ENCODE measurements at places on chromosomes 4 and X.

DNA sequence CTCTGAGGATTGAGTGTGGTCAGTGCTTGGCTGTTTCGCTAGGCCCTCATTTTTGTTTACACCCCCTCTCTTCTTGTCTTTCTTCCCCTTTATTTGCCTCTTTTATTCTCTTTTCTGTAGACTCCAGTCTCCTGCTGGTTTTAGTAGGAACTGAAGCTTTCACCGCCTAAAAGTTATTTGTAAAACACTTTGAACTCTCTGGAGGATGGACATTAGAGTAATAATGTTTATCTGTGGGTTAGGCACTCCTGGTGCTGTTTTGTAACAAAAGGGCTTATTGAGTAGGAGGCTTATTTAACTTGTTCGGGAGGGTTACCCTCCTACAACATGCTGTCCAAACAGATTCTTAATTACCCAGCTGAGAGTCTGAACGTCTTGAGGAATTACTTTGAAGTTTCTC lies 1.6 kb upstream of the ARHGAP10 start:
- no peak for DNase-seq

DNA sequence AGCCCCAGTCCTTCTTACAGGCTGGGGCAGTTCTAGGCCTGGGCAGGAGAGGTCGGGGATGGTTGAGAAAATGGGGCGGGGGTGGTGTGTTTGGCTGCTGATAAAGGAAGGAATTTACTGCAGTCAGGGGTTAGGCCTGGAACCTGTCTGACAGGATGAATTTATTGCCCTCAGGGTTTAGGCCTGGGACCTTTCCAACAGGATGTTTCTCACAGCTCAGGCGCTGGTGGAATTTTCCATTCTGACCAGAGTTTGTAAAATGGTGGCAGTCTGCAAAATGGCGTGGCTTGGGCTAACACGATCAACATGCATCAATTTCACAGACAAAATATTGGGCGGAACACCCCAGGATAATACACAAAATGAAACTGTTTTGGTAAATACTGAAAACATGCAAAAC lies 83.5 kb upstream of the SPIN4 start:
- no peak for DNase-seq

DNA sequence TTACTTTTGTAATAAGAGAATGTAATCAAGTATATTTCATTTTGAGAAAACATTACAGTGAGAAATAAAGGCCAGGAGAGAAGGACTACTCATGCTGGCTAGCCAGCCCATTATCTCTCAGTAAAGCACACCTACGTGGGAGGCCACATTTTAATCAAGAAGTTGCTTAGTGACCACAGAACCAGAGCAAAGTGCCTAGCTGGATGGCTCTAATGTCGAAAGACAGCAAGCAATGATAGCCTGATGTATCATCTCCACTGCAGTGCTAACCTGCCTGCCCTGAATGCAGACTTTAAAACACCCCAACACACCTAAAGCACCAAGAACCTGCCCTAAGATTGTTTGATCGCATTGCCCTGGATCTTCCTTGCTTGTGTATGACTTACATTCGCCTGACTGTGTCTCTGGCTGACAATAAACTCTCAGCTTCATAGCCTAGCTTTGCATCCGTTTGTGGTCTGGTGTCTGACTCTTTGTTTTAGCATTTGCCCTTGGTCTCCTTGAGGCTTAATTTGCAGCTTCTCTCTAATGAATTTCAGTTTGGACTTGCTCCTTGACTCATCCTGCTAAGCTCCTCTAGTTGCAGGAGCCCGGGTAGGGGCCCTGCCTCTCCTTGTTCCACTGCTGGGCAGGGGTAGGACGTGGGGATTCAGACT lies 31.4 kb upstream of the SOWAHD start:
- peak; percentile 4 for DNase-seq

DNA sequence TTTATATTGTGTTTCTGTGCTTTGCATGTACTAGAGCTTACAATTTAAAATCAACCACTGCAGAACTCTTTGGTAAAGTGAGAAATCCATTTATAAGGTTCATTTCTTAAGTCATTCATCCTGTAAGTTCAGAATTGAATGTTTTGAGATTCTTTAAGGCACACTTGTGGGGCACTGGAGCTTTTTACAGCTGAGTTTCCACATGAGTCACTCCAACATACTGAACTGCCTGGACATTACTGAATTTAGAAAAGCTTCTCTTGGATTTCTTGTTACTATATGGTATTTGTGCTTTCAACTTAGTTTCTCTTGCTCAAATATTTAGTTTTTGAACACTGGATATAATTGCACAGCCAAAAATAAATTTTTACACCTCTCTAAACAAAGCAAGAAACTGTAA lies 226.3 kb downstream of the PACRGL start:
- no peak for DNase-seq

- DNase-seq = no peak
Observed at GRCh38 chr4:141002323-141002805, 130.9 kb downstream of the RNF150 start.

DNA sequence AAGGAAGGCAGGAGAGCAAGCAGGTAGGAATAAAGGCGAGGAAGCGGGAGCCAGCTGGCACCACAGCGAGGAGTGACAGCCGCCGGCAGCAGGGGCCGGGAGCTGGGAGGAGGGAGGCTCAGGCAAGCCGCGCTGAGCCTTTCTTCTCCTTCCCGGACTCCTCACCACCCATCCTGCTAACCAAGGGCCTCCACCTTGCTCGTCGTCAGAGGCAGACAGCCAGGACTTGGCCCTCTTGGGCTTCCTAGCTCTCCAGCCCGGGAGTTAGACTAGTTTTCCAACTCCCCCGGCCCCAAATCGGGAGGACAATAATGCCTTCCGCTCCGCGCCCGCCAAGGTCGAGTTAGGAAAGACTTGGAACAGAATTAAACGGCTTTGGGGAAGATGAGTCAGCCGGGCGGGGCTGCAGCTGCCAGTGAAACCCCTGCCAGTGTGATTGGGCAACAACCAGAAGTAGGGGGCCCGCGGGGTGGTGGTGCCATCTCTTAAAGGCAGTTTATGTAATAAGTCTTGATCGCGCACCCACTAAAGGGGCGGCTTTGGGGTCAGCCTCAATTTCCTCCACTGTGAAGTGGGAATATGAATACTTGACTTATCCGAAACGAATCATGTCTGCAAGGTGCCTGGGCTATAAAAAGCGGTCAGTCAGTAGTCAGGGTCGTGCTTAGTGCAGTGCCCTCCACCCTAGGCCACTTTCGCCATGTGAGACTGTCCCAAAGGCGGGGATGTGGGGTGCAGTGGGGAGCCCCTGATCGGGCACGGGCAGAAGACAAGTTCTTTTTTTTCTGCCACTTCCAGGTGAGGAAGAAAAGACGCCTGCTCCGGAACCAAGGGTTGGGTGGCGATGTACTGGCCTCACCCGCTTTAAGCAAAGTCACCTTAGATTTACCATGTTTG lies 6.7 kb upstream of the HSD17B10 start:
- DNase-seq = peak; percentile 38

DNA sequence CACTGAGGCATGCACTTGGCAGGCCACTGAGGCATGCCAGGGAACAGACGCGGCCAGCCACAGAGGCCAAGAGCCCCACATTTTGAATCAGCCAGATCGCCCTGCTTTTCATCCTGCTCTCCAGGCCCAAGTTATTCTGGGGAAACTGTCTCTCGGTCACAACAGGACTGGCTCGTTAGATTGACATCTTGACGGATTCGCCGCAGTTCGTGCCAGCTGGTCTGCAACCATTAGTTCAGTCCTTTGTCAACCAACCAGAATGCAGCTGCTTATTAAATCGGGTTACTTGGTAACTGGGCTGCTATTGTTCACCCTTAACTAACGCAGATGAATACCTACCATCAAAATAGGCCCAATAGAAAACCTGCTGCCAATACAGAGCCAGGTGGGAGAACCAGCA lies 16.7 kb downstream of the CLDN34 start:
- DNase-seq = no peak

DNA sequence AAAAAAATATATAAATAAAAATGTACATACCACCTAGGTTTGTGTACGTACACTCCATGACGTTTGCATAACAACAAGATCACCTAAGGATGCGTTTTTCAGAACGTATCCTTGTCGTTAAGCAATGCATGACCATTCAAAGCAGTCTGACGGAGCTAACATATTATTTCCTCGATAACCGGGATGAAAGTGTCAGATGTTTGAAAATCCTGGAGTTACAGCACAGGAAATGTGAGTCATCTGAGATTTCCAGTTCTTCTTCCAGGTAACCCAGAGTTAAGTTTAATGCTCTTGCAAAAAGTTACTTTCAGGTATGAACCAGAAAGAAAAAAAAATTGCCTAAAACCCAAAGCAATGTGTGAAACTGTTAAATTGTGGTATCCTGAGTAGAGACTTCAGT lies 107.9 kb downstream of the LDB2 start:
- no peak for DNase-seq

GRCh38 chr4:110071466-110071865 lies 126.9 kb downstream of the ELOVL6 start:
- no peak for DNase-seq

- no peak for DNase-seq
Observed at GRCh38 chr4:57501720-57502119, 391.5 kb upstream of the IGFBP7 start.

GRCh38 chr4:67933755-67934154 lies 29.5 kb downstream of the TMPRSS11A start:
- no peak for DNase-seq

DNA sequence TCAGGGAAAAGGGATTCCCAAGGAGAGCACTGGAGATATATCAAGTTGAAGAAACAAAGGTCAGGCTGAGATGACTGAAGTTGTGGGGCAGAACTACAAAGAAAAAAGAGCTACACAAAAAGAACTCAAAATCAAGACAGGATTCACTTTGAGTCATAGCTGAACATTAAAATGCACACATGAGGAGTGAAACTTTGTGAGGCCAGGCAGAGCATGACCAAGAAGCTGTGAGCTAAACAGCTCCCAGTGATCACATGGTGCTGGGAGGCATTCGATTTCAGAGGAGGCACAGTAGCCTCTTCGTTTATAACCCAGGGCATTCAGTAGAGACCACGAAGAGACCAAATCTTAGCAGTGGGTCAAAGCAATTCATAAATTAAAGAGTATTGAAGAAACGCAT lies 145.3 kb downstream of the ATRX start:
- DNase-seq = peak; percentile 12

DNA sequence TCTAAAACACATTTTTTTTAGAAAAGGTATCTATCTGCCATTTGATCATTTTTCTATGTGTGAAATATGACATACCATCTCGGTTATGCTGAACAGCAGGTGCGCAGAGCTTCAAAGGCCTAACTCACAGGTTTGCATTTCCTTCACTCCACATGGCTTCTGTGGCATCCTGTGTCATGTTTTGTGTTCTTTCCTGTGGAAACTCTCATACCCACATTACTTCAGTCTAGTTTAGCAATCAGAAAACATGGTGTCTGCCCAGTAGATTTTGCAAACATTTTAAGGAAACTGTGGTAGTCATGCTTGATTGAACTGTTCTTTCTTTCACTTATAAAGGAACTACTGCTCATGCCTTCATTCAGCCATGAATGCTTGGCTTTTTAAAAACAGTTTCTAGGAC lies 11.3 kb upstream of the ARAP2 start:
- DNase-seq = peak; percentile 63

GRCh38 chrX:124028182-124028581 lies 66.7 kb downstream of the STAG2 start:
- DNase-seq = no peak

GRCh38 chr4:61921920-61922319 lies 721.8 kb downstream of the ADGRL3 start:
- no peak for DNase-seq

DNA sequence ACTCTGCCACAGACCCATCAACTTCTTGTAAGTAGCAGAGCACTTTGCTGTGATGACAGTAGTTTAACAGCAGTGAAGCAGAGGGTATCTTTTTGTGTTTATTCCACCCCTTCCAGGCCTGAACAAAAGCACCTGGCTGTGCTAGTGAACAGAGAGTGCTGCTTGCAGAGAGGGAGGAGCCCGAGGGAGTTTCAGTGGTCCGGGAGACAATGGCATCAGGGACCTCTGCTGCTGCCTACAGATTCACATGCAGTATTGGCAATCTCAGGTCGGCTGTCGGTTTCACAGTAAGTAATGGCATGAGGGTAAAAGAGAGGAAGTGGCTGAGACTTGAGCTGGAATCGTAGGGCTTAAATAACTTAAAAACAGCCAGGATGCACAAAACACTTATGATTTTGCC lies 755.8 kb downstream of the RPA4 start:
- DNase-seq = peak; percentile 2

- no peak for DNase-seq
Observed at GRCh38 chr4:32477518-32477917, 1757.3 kb downstream of the PCDH7 start.

GRCh38 chrX:140504371-140505324 lies at the start of gene SOX3:
Gene SOX3, minus strand, starts transcription at chrX:140505069. Its CDS starts 9 bp downstream, at chrX:140505060.
- no peak for DNase-seq

DNA sequence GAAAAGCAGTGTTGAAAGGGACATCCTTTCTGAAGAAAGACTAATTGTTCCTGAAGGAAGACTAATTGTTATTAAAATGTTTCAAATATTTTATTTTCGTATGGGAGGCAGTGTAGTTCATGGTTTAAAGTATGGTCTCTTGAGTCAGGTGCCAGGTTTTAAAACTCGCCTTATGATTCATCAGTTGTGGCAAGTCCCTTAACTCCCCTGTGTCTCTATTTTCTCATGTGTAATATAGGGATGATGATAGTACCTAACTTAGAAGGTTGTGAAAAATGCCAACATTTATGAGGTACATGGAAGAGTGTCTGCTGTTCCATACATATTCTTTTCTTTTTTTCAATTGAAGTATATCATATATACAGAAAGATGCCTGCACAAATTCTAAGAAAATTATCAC lies 414.2 kb upstream of the DIPK2B start:
- DNase-seq = no peak

DNA sequence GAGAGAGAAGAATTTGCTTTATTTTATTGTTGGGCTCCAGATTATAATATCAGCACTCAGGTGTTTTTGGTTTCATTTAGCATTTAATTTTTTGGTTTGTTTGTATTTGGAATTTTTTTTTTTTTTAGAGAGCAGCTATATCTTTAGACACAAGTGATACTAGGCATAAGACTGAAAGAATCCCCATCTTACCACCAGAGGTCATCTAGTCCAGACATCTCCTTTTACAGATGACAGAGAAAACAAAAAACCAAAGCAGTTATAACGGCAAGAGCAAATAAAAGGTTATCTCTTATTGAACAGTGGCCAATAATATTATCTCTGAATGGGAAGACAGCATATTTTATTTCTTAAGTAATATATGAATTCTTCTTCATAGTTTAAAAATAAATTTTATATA lies 22.8 kb downstream of the USP38 start:
- no peak for DNase-seq
